ENCODE measurements at places on chromosomes 6 and 20.

DNA sequence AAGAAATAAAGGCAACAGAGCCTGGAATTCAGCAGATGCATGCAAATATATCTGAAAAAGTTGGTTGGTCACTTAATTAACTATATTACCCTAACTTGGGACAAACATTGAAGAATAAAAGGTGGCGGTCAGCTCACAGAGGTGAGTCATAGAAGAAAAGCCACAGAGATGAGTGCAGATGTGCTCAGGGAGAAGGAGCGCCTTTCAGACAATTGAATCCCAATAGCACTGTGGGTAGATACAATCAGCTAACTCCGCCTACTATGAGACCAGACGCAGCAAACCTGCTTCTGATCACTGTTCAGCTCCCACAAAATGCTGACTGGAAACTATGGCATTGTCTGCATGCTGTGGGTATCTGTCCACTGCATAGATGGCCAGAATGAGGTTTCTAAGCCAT lies 447.8 kb downstream of the PTPRT start:
- DNase-seq = no peak

DNA sequence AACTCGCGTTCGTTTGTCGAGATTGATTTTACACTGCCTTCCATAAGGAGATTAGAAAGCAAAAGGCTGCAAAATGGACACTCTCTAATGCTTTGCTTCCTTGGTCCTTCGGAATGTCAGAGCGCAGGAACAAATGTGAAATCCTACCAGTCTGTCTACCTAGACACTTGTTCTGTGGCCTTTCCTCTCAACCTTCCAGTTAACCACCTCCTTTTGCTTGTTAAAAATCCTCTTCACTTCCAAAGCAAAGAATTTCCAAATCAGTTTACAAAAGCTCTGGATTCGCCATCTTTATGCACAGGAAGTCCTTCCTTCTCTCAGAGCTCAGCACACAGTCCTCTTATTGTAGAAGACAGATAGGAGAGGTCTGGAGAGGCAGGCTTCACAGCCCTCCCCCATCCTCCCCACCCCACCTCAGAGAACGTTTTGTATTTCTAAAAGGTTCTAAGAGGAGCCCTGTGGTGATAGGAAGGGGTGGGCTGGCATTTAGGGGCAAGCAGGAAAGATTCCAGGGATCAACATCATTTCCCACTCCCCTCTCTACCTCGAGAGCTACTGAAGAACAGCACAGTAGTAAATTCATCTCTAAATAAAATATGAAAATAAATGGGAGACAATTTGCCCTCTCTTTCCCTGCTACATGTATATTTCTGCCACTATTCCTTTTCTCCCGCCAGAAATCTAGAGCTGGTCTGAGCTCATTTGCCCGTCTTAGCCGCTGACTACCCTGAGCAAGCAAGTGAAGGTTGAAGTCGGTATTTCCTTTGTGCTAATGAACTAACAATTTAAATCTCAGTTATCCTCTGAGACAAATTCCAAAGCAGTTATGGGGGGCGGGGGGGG lies 18.9 kb downstream of the TFAP2A start:
- DNase-seq = no peak

DNA sequence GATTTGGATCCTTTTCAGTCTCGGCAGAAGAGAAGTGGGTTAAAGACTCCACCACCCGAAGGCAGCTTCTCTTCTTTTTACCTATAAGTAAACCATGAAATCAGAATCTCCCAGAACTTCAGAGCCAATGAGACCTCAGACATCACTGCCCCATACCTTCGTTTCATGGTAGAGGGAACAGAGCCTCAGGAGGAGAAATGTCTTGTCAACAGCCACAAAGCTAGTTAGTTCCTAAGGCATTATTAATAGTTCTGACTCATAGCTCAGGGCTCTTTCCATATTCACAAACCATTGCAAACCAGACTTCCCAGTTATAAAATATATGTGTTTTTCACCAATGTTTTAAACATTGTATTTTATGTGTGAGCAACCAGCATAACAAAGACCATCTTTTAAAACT lies 118.7 kb upstream of the RIPOR2 start:
- no peak for DNase-seq

DNA sequence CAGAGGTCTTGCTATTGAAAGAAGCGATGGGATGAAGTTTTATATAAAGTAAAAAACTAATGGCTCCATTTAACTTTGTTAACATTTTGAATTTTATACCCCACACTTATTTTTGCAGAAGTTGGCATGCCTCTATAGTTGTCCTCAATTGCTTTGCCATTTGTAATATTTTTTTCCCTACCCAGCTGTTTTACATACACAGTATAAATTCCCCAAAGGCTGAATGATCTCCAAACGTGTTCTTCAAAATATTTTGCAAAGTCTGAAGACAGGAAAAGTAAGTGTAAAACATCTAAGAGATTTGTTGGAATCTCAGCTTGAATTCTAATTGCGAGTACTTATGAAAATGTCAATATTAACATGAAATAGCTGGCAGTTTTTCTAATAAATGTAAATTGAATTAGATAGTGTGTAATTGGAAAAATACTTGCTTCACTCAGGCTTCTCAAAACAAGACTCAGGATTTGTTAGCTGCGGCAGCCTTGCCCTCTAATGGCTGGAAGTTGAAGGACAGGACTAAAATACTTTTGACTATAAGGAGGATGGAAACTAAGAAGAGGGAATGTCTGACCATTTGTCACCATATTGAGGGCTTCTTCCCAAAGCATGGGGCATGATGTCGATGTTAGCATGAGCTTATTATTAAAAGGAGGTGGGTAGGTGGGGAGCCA lies 226.8 kb downstream of the UST start:
- DNase-seq = peak; percentile 68

DNA sequence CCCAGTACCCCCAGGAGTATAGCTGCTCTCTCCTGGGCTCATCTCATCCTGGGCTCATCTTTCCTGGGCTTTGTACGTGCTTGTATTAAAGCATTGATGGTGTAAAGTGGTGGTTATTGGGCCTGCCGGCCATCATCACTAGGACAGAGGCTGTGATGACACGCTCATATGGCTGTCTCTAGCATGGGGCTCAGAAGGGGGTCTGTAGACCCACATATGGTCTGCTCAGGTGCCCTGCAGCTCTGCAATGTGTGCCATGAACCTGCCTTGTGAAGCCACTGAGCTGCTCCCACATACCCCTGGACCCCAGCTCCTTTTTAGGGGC lies 143.4 kb downstream of the CDC5L start:
- no peak for DNase-seq

DNA sequence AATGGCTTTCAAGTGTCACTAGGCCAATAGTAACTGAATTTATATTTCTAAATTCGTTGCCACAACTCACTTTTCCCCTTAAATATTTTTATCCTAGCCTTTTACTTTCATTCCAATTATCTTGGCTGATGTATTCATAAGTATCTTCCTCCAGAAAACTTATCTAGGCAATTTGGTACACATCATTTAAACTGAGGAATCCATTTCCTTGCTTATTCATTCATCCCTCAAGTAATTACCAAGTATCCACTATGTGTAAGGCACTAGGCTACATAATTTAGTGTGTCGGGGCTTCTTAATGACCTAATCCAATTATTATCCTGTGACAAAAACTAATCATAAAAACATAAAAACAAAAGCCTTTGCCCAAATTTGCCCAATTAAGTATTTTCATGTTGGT lies 258.3 kb upstream of the TCF21 start:
- DNase-seq = no peak

- DNase-seq = no peak
These were observed 15.2 kb downstream of the COL19A1 start for GRCh38 chr6:69881322-69882151.

DNA sequence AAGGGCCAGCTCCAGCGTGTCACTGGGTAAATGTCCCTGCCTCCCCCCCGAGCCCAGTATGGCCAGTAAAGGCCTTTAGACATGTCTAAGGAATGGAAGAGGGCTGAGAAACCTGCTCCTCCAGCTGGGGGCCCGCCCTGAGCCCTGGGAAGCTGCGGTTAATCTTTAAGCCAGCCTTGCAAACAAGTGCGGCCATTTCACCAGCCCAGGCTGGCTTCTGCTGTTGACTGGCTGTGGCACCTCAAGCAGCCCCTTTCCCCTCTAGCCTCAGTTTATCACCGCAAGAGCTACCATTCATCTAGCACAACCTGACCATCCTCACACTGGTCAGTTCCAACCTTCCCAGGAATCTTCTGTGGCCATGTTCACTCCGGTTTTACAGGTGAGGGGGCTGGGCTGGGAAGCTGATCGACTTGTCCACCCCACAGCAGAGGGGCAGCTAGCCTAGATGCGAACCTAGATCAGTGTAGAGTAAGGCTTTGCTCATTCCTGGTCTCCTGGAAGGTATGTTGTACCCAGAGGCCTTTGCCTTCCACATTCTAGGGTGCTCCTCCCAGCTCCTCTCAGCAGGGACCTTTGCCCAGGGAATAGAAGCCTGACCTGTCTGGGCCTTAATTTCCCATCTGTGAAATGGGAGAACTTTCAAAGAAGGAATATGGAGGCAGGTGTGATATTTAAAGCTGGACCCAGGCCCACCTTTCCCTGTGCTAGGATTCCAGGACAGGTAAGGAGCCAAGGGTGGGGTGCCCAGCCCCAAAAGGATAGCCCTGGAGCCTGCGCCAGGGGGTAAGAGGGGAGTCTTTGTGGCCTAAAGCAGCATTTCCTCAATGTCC lies 1.2 kb upstream of the SRC start:
- peak; percentile 83 for DNase-seq

GRCh38 chr6:113695516-113695915 lies 161.6 kb upstream of the MARCKS start:
- DNase-seq = no peak

GRCh38 chr20:7231303-7231702 lies 463.8 kb downstream of the BMP2 start:
- peak; percentile 55 for DNase-seq

DNA sequence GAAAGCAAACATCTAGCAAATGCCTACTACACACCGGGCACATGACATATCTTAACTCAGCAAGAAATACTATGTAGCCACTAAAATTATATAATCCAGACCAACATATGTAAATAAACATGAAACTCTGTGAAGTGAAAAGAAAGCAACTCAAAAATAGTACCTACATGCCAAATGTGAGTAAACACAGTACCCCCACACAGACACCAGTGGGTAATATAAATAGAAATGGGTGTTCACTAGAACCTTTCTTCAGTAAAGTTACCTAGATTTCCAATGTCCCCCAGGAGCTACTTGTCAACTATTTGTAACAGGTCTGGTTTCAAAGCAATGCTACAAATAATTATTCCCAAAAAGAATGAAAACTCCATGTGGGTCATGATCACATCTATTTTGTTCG lies 25.5 kb downstream of the TRERF1 start:
- no peak for DNase-seq

GRCh38 chr6:121856296-121856695 lies 420.9 kb downstream of the GJA1 start:
- DNase-seq = no peak

DNA sequence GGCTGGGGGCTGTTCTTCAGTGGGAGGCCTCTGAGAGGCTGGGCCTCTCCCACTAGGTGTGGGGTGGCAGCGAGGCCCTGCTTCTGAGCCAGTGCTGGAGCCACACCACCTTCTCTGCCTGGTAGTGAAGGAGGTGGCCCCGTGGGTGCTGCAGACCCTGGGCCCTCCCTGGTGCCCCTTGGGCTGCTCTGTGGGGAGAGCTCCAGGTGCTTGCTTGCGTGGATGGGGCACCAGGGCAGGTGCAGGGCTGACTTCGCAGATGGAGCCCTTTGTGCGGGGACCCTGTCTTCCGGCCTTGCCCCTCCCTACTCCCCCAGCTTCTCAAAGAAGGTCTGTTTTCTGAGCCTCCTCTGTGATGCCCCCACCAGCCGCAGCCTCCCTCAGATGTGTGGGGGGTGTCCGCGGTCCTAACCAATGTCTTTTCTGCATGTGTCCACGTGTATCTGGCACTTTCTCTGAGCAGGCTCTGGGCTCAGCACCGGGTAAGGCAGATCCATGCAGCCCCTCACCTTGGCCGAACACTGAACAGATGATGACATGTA lies 17.2 kb upstream of the MYT1 start:
- DNase-seq = no peak

DNA sequence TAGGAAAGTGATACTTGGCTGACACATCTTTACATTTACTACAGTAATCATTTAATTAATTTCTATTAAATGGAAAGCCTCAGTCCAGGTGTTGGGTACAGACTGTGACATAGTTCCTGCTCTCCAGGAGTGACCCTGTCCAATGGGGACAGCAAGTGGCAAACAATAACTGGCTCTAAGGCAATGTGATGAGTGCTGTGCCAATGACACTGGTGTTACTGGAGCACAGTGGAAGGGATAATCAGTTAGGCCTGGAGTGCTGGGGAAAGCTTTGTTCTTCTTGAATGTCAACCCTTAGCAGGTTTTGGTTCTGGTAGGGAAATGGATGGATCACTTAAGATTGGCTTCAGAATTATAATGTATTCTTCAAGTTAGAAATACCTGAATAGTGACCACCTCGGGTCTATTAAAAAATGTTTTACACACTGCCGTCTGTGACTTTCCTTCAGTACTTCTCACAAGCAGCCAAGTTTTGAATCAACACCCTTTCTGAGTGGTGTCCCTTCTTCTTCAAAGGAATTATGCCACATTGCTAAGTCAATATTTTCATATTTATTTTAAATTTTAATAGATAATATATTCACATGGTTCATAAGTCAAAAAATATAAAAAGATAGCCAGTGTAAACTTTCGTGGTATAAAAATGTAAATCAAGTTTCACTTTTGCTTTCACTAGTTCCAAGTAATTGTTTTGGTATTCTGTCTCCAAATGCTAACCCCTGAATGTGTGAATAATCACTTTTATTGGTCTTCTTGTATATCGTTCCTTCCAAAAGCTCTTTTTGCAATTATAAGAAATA lies 9.6 kb downstream of the CMTR1 start:
- DNase-seq = no peak

GRCh38 chr6:106377061-106377540 lies 16.6 kb downstream of the CRYBG1 start:
- DNase-seq = no peak

GRCh38 chr20:36653456-36653855 lies 7.5 kb upstream of the SLA2 start:
- no peak for DNase-seq

DNA sequence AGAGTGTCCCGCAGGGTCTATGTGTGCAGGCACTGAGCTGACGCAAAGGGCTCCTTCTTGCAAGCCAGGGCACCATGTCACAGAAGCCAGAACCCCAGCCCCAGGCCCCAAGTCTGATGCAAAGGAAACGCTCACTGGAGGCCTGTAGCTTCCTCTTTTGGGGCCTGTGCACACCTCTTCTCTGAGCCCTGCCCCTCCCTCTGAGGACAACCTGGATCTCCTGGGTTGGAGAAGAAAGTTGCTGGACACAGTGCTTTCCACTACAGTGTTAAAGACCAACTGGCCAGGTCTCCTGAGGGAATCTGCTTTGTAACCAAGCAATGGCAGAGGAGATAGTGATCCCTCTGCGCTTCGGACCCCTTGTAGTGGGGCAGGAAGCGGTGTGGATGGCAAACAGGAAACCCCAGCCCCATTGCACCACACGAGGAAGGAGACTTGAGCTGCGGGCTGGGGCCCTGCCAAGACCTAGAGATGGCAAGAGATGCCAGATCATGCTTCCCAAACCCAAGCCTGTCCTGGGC lies 90.0 kb downstream of the PRND start:
- no peak for DNase-seq

GRCh38 chr6:42363926-42364849 lies 87.5 kb downstream of the TRERF1 start:
- DNase-seq = peak; percentile 46

GRCh38 chr6:39207416-39208222 lies 21.7 kb downstream of the KCNK5 start:
- peak; percentile 37 for DNase-seq

- DNase-seq = no peak
These were observed 67.9 kb downstream of the ZHX3 start for GRCh38 chr20:41249411-41250281.

Measured in DMS53 (cell line).